ENCODE measurements at places on chromosomes 3 and 15.
A peak's percentile ranks its signal among the peaks of the same experiment; 100 is the strongest.

DNA sequence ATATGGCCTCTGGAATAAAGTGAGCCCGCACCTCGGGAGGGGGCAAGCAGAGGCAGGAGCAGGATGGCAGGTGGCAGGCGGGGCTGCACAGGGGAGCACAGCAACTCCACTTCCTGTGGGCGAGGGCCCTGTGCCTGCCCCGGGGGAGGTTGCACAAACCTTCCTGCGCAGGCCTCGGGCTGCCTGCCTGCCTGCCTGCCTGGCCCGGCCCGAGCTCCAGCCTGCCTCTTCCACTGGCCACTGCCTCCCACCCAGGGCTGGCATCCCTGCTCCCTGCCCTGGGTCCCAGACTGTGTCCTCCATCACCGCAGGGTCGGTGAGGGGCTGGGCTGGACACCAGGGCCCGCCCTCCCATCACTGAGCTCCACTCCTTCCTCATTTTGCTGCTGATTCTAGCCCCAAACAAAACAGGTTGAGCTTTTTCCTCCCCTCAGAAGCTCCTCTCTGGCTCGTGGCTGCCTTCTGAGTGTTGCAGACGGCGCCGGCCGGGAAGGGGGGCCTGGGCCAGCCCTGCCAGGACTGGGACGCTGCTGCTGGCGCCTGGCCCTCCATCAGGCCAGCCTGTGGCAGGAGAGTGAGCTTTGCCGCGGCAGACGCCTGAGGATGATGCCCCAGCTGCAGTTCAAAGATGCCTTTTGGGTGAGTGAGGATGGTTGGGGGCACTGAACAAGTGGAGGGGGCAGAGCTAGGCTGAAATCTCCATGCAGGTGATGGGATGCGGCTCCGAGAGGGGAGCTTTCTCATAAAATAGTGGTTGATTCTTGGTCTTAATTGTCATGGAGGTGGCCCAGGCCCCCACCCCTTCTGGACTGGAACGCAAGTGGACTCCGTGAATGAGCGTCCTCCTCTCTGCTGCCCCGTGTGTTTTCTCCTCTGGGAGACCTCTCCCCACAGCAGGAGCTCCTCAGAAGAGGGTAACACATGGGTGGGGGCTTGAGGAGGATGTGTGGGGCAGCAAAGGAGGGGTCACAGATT lies at the start of gene PSTPIP1:
Gene PSTPIP1, plus strand, starts transcription at position 156 of the 975 bp plus-strand sequence. Its CDS starts 448 bp downstream, at position 604.
- no peak for DNase-seq

GRCh38 chr15:31324186-31324585 lies 2.4 kb upstream of the KLF13 start:
- no peak for DNase-seq

DNA sequence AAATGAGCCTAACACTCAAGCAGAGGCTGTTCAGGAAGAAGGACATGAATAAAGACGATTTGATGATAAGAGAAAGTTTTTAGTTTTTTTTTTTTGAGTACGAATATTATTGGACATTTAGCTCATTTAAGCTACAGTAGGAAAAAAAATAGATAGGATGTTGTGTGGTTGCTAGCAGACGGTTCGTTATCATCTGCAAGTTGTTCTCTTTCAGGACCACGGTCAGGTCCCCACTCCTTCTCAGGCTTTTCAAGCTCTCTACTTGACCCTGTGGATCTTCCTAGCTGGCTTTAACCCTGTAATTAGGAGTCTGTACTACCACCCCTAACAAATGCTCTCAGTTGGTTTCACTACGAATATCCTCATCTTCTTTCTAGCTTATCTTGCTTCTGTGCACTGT lies 1.1 kb downstream of the KCNH8 start:
- no peak for DNase-seq

- no peak for DNase-seq
Measured at GRCh38 chr3:121430664-121431215, 115.0 kb downstream of the POLQ start.

GRCh38 chr3:133443649-133444422 lies 44.0 kb downstream of the BFSP2 start:
- peak; percentile 61 for DNase-seq

DNA sequence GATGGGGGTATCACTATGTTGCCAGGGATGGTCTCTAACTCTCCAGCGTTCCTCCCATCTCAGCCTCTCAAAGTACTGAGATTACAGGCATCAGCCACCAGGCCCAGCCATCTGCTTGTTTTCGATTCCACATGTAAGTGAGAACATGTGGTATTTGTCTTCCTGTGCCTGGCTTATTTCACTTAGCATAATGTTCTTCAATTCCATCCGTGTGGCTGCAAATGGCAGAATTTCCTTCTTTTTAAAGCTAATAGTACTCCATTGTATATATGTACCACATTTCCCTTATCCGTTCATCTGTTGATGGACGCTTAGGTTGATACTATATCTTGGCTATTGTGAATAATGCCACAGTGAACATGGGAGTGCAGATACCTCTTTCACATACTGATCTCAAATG lies 70.6 kb downstream of the ASB7 start:
- DNase-seq = no peak

GRCh38 chr3:155995525-155996370 lies 124.6 kb upstream of the KCNAB1 start:
- DNase-seq = peak; percentile 42
